Thyroid gland (tissue), 4 donors: ENCODE measurements at places on chromosomes 4 and X. TPM values are rescaled to one million over a fixed set of nuclear protein-coding genes. Genes with fewer than 3 reads are reported as not detected.

DNA sequence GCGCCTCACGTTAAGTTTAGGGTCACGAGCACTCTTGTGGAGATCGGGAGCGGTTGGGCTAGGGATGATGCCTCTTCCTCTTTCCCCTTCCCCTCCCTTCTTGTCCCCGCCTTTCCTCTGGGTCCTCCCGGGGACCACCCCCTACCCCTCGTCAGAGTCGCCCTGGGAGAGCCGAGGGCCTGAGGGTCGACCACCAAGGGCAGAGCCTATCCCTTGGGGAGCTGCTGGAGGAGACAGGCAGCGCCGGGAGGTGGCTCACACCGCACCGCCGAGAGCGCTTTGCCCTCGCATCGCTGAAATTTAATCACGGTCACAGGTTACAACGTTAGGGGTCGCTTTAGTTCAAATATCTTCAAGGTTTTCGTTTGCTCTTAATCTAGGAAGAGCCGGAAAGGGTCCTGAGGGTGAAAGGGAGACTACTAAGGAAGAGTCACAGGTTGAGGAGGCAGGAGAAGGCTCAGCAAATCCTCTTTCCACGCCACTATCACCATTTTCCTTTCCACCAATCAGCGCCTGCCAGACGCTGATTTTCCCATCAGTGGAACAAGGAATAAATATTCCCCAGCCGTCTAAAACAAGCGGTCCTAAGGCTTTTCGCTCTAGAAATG, 528 bp upstream of the SNCA start:
- peak; percentile 27 for DNase-seq

DNA sequence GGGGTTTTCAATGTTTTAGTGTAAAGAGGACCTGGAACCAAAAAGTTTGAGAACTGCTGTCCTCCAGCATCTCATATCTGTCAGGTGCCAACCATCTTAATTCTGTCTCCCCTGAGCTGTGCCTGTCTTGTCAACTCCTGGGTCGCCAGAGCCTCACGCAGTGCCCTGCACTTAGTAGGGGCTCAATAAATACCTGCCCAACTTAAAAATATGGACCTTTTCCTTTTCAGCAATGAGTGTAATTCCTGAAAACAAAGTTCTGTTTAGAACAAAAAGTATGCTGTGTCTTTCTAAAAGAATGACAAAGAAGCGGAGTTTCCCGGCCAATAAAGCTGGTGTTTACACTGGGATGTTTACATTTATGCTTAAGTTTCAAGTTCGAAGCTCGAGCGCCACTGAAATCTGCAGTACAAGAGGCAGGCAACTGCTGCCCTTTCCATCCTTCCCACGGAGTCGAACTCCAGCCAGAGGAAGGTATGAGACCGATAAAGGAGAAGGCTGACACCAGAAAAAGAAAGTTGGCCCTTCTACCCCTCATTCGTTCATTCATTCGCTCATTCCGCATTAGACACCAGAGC, 1.1 kb upstream of the HTATSF1 start:
- DNase-seq: no peak

DNA sequence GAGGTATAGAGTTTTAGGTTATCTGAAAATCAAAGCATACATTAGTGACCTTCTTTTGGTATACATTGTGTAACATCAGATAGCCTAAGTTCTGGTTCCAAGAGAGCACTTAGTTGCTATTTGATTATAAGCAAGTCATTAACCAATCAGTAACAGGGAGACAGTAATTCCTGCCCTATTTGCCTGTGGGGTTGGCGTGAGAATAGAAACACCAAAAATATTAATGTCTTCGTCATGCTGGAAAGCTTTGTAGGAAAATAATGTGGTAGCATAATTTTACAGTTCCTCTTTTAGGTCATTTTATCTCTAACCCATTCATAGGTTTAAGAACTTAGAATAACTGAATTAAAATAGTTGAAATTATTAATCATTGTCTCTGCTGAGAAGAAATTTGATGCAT, 37.8 kb downstream of the NPNT start:
- no peak for DNase-seq

DNA sequence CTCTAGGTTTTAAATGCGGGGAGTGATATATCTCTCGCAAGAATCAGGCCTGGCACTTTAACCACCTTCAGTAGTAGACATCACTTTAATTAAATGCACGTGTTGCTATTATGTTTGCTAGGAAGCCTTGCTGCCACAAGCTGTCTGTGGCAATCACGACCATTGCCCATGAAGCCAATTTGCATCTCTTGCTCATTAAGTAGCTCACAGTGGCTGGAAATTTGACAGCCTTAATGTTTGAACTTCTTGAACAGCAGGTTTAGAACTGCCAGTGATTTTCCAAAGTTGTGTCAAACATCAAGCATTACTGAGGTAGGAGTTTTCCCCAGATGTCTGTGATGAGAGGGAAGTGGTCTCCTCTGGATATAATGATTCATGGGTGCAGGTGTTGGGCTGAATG, 642.3 kb upstream of the CPEB2 start:
- DNase-seq: no peak

GRCh38 chr4:182000077-182000476, 243.1 kb upstream of the TENM3 start:
- no peak for DNase-seq

DNA sequence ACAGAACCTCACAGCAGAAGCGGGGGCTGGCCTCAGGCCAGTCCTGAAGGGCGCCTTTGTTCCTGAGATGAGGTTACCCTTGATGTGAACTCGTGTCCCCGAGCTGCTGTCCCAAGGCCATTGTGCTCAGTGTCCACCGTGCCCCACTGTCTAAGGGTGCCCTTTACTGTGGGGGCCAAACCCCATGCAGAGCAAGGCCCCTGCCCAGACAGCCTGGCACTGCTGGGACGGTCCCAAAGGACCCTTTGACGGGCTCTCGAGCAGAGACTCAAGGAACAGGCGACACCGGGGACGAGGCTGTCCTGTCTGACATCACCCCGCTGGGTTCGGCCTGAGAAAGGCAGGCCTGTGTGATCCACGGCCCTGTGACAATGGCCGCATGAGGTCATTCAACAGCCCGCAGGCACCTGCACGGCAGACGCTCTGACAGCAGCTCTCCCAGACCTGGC, 100.6 kb downstream of the ABLIM2 start:
- DNase-seq: no peak

DNA sequence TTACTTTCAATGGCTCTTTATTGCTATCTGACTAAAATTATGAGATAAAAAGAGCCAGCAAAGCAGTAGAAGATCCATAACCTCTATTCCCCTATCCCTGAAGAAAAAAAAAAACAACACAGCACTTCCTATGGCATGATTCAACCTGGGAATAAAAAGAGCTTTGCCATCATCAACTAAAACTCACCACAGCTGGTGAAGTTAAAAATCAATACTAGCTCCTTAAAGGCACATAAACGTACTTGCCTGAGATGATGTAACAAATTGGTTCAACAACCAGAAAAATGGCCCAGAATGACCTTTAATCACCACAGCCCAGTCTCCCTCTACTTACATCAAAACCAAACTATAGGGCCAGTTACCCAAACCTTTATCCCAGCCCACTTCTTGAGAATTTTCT, 153.8 kb downstream of the MAML3 start:
- DNase-seq: no peak

GRCh38 chr4:188282471-188283232, 143.4 kb downstream of the TRIML1 start:
- DNase-seq: no peak

DNA sequence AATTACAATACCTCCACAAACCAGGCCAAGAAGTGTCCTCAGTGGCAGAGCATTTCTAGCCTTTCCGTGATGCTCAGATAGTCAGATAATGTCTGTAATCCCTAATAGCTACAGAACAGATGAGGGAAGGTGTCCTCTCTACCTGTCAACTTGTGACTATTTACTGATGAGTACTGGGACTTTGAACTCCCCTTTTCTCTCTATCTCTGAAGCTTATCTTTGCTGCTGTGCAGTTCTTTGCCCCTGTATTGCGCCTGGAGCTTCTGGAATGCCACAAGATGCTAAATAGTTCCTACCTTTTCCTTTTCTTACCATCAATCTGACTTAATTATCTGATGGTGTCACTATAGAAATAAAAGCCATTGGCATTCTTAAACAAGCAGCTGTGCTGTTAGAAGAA, 30.5 kb downstream of the FGF2 start:
- DNase-seq: no peak

DNA sequence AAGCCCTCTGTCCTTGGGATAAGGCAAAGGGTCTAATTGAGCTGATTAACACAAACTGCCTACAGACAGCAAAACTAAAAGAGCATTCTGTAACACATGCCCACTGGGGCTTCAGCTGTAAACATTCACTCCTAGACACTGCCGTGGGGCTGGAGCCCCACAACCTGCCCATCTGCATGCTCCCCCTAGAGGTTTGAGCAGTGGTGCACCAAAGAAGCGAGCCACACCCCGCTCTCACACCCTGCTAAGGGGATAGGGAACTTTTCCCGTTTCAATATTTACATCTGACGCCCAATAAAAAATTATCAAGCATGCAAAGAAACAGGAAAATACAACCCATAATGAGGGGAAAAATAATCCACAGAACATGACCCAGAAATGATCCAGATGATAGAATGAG, 46.9 kb upstream of the HSD17B10 start:
- no peak for DNase-seq

GRCh38 chrX:107102980-107103379, 15.6 kb downstream of the RBM41 start:
- DNase-seq: no peak

- DNase-seq: no peak
Observed at GRCh38 chr4:38605181-38605752, 58.7 kb upstream of the KLF3 start.

DNA sequence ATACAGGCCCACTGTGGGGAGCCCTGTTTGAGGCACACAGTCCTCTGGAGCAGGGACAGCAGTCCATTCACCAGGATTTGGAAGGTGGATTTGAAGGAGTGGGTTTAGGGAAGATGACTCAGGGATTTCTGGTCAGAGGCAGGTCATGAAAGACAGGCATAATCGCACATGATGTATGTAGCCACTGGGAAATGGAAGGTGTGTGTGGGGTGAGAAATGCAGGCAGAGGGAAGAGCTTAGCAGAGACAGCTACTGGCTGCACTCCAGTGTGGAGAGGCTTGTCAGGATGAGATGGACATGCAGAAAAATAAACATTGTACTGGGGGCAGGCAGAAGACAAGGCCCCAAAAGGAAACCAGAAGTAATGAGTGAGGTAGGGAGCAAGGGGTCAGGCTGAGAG, 85.2 kb upstream of the STS start:
- no peak for DNase-seq

GRCh38 chr4:174357321-174357720, 73.6 kb downstream of the CEP44 start:
- DNase-seq: no peak

GRCh38 chr4:137559801-137560200, 27.5 kb upstream of the PCDH18 start:
- no peak for DNase-seq

GRCh38 chr4:37455301-37456131, 211.0 kb downstream of the NWD2 start:
- DNase-seq: no peak

DNA sequence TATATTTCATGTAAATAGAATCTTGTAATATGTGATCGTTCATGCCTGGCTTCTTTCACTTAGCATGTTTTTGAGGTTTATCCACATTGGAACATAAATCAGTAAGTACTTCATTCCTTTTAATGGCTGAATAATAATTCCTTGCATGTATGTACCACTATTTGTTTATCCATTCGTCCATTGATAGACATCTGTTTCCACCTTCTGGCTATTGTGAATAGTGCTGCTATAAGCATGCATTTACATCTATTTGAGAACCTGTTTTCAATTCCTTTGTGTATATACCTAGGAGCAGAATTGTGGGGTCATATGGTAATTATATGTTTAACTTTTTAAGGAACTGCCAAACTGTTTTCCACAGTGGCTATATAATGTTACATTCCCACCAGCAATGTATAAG, 356.7 kb upstream of the DIPK2B start:
- DNase-seq: no peak

GRCh38 chrX:47179221-47179927, 14.3 kb upstream of the UBA1 start:
- DNase-seq: no peak

- DNase-seq: no peak
Observed at GRCh38 chrX:37383313-37383712, 34.1 kb downstream of the PRRG1 start.

DNA sequence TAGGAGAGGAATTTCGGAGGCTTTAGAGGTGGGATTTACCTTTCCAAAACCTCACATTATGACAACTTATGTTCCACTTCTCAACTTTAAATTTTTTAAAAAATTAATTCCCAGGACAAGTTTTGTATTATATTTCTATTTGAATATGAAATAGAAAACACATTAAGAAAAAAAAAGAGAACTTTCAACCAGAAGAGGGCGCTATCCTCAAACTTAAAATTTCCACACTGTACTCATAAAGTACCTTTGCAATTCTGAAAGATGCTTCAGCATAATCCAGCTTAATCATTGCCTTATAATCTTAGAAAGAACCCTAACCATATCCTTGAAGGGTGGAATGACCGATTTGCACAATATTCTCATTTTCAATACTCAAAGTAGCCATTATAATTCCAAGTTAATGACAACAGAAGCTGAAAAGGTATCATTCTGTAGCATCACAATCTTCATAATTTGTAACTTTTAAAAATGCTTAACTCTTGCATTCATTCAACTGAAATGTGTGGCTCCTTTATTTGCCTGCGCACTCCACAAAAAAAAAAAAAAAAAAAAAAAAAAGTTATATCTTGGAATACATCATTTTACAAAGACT, 158.0 kb downstream of the KCNIP4 start:
- no peak for DNase-seq

GRCh38 chr4:138405466-138405891, 163.3 kb upstream of the SLC7A11 start:
- no peak for DNase-seq

- DNase-seq: no peak
Observed at GRCh38 chr4:4624276-4624897, 82.5 kb upstream of the STX18 start.

- no peak for DNase-seq
Observed at GRCh38 chrX:131728295-131729145, 184.6 kb downstream of the OR13H1 start.

Gene KLKB1
- total RNA-seq: not detected

Gene RAB39B
- total RNA-seq: 2.1 TPM

Gene ALB
- not detected for total RNA-seq

Gene NR0B1
- total RNA-seq: not detected

Gene RPA4
- 1.1 TPM for total RNA-seq

Gene NAA11
- total RNA-seq: not detected

Gene L1CAM
- total RNA-seq: 0.67 TPM

Gene PRICKLE3
- total RNA-seq: 22.4 TPM

Gene SLC26A1
- 0.15 TPM for total RNA-seq

Gene FRMD7
- total RNA-seq: not detected

Gene GPC3
- total RNA-seq: 15.9 TPM

Gene CD99L2
- total RNA-seq: 31.9 TPM

Gene USP51
- total RNA-seq: 7.6 TPM

Gene ATP1B4
- not detected for total RNA-seq

Gene COL4A6
- total RNA-seq: 0.27 TPM

Gene SMAD1
- 65.8 TPM for total RNA-seq

Gene BTK
- 2.2 TPM for total RNA-seq

Gene DCUN1D4
- total RNA-seq: 44.6 TPM

Gene OPHN1
- 7.0 TPM for total RNA-seq

Gene RTL5
- total RNA-seq: 6.2 TPM
